ENCODE measurements at places on chromosomes 16 and 17. TPM values are rescaled to one million over a fixed set of nuclear protein-coding genes. Genes with fewer than 3 reads are reported as not detected.

Gene VWA3A
- not detected for total RNA-seq

DNA sequence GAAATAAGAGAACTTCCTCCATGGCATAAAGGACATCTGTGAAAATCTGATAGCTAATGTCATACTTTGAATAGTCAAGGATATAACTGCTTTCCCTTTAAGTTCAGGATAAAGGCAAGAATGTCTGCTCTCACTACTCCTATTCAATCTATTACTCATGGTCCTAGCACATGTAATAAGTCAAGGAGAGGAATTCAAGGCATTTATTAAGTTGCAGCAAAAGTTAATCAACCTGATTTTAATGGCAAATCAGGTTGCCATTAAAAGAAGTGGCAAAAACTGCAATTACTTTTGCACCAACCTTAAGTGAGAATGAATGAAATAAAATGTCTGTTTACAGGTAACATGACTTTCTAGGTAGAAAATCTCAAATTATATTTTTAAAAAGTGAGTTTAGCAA is 225.9 kb downstream of the CNTNAP4 start:
- DNase-seq: no peak

DNA sequence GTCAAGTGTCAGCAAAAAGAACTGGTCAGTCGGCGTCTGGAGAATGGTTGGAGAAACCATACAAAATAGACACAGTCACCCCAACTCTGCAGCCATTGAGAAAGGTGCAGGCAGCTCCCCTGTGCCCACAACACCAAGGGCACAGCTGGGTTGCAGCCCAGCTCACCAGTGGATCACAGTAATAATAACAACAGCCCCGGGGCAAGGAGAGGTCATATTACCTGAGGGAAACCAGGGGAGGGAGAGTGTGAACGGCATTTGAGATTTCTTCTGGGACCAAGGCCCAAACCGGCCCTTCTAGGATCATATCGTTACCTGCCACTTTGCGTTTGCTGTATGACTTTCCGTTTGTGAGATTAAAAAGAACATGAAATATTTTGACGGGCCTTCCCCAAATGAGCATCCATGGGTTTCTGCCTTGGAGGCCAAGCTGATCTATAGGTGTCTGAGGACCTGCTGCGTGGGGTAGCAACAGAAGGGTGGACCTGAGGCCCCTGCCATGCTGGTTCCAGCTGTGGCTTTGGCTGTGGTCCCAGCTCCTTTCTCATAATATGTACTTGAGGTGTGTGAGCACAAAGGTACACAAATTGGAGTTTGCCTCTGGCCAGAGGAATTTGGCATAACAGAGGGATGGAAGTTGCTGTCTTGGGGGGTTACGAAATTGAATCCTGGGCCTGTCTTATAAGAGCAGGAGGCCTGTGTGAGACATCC is 154.6 kb downstream of the CMIP start:
- DNase-seq: no peak

Gene MTMR4
- 61.1 TPM for total RNA-seq

Gene COG8
- 55.9 TPM for total RNA-seq

GRCh38 chr16:67661101-67661761 is 471 bp downstream of the PARD6A start:
- DNase-seq: no peak

GRCh38 chr16:70364399-70364798 is 17.7 kb downstream of the DDX19A start:
- DNase-seq: no peak

- DNase-seq: no peak
Measured at GRCh38 chr16:68948230-68948910, 105.0 kb downstream of the TANGO6 start.

DNA sequence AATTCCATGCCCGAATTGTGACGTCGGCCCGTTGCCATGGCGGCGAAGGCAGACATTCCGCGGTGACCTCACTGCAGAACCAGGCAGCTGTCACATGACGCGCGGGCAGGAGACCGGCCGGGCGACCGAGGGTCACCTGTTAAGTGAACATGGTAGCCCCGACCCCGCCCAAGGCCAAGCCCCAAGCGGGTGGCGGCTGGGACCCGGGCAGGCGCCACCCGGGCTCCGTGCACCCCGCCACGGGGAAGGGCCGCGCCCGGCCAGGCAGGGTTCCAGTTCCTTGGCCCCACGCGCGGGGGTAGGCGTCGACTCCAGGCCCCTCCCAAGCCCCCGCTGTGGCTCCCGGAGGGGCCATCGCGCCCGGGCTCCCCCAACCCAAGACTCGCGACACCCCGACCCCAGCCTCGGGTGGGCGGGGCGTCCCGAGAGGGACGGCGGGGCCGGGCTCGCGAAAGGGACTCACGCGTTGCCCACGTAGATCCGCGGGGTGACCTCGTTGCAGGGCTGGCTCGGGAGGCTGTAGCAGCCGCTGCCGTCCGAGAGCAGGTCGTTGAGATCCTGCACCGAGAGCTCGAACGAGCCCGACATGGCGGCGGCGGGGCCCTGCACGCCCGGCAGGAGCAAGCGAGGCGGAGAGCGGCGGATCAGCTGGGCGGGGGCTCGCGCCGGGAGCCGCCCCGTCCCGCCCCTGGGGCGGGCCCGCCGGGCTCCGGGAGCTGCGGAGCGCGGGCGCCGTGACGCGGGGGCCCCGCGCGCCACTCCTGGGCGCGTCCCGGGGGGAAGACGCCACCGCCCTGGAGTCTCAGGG is at the start of gene DUSP3:
Gene DUSP3 (minus strand): TSS at position 641 of the 808 bp plus-strand sequence. CDS start 53 bp downstream, at position 588.
- DNase-seq: peak; percentile 80

GRCh38 chr16:23847948-23848347 is 12.2 kb downstream of the PRKCB start:
- DNase-seq: peak; percentile 44

DNA sequence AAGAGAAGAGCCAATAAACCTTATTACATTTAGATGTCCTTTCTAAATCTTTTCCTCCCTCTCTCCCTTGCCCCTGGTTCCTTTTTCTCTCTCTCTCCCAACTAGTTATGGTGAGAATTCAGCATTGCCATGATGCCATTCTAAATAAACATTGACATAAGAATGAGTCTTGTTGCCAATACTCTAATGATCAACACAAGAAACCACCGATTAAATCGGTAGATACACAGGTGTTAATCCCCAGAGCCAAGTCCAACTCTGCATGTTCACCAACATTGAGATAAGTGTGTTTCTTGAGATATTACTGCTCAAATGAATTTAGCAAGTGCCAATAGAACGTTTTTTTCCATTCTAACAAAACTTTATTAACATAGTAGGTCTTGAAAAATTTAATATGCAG is 412.1 kb downstream of the KCNJ2 start:
- no peak for DNase-seq

Gene NRN1L
- 0.80 TPM for total RNA-seq

DNA sequence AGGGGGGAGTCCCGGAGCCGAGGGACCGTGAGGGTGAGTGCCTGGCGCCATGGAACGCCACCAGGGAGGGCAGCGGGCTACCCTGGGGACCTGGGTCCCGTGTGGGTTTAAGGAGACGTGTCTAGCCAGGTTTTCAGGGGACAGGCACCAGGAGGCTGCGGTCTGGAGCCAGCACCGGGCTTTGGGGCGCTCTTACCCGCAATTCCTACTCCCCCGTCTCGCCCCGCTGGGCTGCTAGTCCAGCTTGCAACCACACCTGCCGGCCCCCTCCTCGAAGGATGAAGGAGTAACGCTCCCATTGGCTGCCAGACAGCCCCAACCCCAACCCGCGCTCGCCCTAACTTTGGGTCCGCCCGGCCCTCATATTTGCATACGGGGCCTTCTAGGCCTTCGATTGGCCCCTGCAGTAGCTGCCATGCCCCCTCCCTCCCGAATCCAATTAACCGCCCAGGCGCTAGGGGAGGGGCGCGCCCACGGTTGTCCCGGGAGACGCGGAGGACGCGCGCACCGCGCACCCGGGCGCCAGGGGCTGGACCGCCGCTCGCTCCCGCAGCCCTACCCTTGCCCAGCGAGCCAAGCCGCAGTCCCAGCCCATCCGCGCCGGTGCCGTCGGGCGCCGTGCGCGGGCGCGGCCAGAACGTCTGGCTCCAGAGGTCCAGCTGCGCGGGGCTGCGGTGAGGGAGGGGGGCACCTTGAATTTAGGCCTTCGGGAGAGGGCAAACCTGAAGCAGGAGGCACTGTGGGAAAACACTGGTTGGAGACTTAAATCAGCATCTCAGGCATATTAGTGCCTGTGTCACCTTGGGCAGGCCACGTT is at the start of gene TTLL6:
Gene TTLL6 (minus strand): TSS at position 456 of the 817 bp plus-strand sequence. CDS start 157 bp downstream, at position 299.
- DNase-seq: peak; percentile 40

- DNase-seq: no peak
Measured at GRCh38 chr16:76816475-76816874, 374.5 kb upstream of the MON1B start.

Gene CMTM4
- total RNA-seq: 1.3 TPM

DNA sequence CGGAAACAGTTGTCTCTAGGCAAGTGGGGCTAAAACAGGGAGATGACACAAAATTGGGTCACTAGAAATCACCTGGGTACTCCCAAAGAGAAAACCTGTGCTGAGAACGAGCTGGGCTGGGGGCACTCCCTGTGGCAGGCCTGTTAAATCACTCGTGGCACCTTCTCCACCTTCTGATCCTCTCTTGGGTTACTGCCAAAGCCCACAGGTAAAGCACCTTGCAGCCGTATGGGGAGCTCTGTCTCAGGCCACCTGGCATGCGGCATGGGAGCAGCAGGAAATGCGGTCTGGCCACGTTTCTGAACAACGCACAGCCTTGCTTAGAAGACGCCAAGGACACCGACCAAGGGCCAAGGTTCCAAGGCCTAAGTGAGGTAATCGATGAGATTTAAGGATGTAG is 21.5 kb upstream of the ICAM2 start:
- no peak for DNase-seq

GRCh38 chr16:27999687-28000086 is 63.8 kb downstream of the GSG1L start:
- DNase-seq: no peak

DNA sequence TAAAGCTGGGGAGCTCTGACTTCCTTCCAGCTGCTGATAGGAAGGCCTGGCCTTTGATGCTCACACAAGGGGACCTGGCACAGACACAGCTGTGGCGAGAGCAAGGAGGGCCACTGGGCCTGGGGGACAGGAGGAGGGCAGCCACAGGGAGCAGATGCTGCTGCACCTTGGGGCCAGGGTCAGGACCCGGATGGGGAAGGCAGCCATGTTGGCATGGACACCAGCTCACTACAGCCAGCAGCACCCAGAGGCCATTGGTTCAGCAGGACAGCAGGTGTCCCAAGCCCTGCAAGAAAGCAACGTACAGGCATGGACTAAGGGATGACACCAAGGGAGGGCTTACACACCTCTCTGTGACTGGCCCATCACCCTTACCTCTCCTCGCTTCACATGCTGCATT is 8.0 kb upstream of the RNF112 start:
- DNase-seq: no peak

DNA sequence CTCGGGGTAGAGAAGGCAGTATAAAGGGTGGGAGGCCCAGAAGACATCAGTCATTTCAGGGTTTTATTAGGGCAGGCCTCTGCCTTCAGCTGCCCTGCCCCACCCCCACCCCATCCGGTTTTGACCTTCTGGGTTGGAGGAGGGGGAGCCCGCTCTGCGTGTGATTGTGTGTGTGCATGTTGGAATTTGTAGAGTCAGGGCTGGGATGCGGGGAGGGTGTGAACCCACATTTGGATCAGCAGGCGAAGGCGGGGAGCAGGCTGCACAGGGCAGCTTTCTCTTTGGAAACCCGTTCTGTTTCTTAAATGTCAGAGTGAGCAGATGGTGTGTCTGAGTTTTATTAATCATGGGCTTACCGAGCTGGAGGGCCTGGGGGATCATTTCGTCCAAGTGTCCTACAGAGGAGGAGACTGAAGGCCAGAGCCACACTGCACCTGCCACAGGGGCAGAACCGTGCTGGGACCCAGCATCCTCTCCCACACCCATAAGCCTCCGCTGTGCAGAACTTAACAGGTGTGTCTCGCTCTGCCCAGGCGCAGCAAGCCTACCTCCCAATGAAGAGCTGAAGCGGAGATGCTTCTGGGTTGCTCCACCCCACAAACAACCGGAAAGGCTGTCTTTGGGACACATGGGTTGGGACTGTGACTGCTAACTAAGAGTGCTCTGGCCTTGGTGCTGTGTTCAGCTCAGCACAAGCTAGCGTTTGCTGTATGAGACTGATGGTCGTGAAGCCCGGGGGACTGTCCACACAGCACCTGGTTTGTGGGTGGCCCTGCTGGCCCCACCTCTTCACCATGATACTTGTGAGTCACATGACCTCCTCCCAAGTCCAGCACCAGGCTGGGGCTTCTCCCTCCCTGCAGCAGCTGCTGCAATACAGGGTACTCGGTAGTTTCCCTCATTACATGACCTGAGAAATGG is 70.9 kb upstream of the GSE1 start:
- DNase-seq: no peak

DNA sequence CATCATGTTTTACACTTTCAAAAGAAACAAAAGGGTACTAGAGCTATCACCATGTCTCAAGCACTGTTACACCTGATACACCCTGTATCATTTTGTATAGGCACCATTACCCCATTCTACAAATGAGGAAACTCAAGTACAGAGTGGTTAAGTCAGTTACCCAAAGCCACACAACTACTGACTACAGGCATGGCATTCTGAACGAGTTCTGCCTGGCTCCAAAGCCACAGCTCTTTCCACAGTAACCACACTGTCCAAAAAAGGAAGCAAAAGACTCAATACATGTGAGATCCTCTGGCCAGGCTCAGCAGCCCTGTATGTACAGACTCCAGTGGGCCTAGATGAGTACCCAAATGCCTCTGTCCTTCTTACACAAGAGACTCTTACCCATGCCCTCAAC is 4.7 kb downstream of the DYNC1LI2 start:
- DNase-seq: no peak

- peak; percentile 67 for DNase-seq
Measured at GRCh38 chr17:17613708-17614114, 22.2 kb upstream of the PEMT start.

DNA sequence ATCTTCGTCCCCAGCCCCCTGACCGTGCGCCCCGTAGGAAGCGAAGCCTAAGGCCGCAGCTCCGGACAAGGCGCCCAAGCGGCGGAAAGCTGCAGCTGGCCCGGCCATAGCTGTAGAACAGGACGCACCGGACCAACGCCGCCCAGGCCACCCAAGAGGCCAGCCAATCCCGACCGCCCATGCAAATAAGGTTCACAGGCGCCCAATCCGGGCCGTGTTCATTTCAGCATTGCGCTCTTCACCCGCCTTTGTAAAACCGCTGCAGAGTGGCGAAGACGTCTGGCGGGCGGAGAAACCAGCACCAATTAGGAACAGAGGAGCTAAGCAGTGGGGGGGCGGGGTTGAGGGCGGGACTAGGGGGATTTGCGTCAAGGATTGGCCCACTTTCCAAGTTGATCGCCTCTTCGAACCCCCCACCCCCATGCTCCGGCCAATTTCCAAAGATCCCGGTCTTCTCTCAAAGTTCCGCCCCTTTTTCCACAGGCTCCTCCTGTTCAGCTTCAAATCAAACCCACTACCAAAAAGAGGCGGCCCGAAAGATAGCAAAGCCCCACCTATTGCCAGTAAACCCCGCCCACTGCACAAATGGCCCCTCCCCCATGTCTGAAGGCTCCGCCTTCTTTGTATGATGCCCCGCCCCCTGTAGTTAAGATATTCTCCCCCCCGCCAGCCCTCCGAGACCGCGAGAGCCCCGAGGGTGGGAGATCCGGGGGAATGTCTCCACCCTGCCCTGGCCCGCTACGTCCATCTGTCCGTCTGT is at the start of gene TMEM256:
Gene TMEM256 (minus strand): TSS at position 121 of the 760 bp plus-strand sequence. CDS start 13 bp downstream, at position 108.
- DNase-seq: peak; percentile 98

Gene CHD9NB
- not detected for total RNA-seq

Data from OCI-LY7 (cell line).